ENCODE measurements at places on chromosomes 2 and 18. TPM values are rescaled to one million over a fixed set of nuclear protein-coding genes. Genes with fewer than 3 reads are reported as not detected.

Gene RTP5
- not detected for total RNA-seq

Gene GCG
- total RNA-seq, result not detected

Gene POTEE
- not detected for total RNA-seq

Gene GCC2
- total RNA-seq, result 27.5 TPM

Gene SPDYA
- 0.91 TPM for total RNA-seq

Gene HOXD8
- 0.46 TPM for total RNA-seq

Gene DSG1
- total RNA-seq, result not detected

Gene OSBPL6
- 4.6 TPM for total RNA-seq

Gene TCF23
- total RNA-seq, result not detected

Gene IMPACT
- 26.0 TPM for total RNA-seq

Gene TRIM43
- not detected for total RNA-seq

Gene CYB5A
- 33.3 TPM for total RNA-seq

Gene KCNF1
- total RNA-seq, result not detected

Gene CCDC141
- 0.53 TPM for total RNA-seq

Gene REG3G
- total RNA-seq, result not detected

Gene ONECUT2
- not detected for total RNA-seq

Gene SLC23A3
- 8.1 TPM for total RNA-seq
